Body of pancreas (tissue), 4 donors: ENCODE measurements at places on chromosomes 5 and 9.

DNA sequence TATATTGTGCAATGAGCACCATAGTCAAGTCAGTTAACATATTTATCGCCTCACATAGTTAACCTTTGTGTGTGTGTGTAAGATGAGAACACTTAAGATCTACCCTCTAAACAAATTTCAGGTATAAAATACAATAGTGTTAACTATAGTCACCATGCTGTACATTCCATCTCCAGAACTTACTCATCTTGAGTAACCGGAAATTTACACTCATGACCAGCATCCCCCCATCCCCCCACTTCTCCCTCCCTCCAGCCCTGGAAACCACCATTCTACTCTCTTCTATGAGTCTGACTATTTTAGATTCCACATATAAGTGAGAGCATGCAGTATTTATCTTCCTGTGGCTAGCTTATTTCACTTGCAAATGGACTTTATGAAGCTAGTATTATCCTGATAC, 40.3 kb downstream of the ZNF354A start:
- no peak for DNase-seq
- H3K27me3 ChIP-seq = no peaks in the 10 kb centered on the region
- H3K36me3 ChIP-seq = no peaks in the 10 kb centered on the region
- H3K27ac ChIP-seq = no peak overlapping the region
- no peak overlapping the region for H3K4me3 ChIP-seq
- no peaks in the 10 kb centered on the region for H3K4me1 ChIP-seq

GRCh38 chr5:176610435-176610773, 448 bp upstream of the GPRIN1 start:
- H3K4me1 ChIP-seq = no peaks in the 10 kb centered on the region
- no peaks in the 10 kb centered on the region for H3K27me3 ChIP-seq
- DNase-seq = no peak

GRCh38 chr5:14686517-14686916, 22.0 kb downstream of the OTULIN start:
- H3K27me3 ChIP-seq = no peaks in the 10 kb centered on the region
- H3K4me3 ChIP-seq = no peak overlapping the region
- H3K36me3 ChIP-seq = no peaks in the 10 kb centered on the region
- peaks cover 6% of the 10 kb centered on the region for H3K4me1 ChIP-seq

GRCh38 chr5:97919719-97920118, 736.7 kb upstream of the RIOK2 start:
- DNase-seq = no peak
- no peaks in the 10 kb centered on the region for H3K27me3 ChIP-seq
- no peak overlapping the region for H3K27ac ChIP-seq
- H3K36me3 ChIP-seq = no peaks in the 10 kb centered on the region

- no peak overlapping the region for H3K27ac ChIP-seq
- H3K36me3 ChIP-seq = no peaks in the 10 kb centered on the region
- DNase-seq = no peak
These were observed 33.7 kb downstream of the SSBP2 start for GRCh38 chr5:81717226-81717625.

DNA sequence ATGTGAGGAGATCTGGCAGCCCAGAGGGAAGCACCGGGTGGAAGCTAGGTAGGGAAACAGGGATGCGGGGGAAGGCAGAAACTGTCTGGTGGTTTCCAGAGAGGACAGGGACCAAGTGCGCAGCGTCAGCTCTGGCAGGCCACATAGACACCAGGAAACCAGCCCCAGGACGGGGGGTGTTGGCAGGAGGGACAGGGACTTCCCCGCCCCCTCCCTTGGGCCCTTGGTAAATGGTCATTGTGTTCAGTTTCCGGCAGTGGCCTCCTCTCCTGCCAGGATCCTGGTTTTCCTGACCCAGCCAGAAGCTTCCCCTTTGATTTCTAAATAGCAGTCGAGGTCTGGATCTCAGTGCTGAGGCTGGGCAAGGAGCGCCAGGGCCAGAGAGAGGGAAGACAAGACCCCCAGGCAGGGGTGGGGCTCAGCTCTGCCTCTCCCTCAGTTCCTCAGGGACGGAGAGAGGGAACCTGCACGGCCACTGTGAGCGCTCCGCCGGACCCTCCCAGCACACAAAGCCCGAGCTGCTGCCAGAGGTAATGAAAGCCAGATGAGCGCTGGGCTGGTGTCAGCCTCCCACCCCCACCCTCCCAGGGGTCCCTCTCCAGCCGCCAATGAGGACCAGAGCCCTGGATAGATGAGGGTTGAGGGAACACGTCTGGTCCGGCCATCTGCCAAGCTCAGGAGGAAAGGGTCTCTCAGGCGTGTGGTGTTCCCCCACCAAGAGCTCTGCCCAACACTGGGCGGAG, 1.8 kb downstream of the RALGDS start:
- peaks cover 64% of the 10 kb centered on the region for H3K4me1 ChIP-seq
- no peaks in the 10 kb centered on the region for H3K27me3 ChIP-seq
- H3K27ac ChIP-seq = peak overlapping the region; percentile 65
- H3K4me3 ChIP-seq = no peak overlapping the region
- DNase-seq = no peak
- H3K36me3 ChIP-seq = no peaks in the 10 kb centered on the region

DNA sequence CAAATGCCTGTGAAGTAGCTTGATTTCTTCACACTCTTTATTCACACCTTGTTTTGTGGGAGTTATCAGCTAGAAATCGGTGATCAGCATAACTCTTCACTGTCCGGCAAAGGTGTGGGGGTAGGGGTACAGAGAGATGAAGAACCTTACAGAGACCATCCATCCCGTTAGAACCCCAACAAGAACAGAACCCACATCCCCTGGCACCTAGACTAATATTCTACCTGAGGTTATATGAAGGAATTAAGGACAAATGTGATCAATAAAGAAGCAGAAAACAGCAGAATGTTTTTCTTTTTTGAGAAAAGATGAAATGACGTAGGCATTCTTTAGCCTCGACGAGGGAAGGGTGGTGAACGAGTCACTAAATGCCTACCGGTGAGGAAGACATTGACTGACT, 44.7 kb downstream of the FANCC start:
- no peak for DNase-seq
- H3K27me3 ChIP-seq = no peaks in the 10 kb centered on the region
- H3K4me1 ChIP-seq = peaks cover 25% of the 10 kb centered on the region

- H3K27me3 ChIP-seq = no peaks in the 10 kb centered on the region
- H3K4me1 ChIP-seq = no peaks in the 10 kb centered on the region
- DNase-seq = no peak
- no peak overlapping the region for H3K27ac ChIP-seq
- no peaks in the 10 kb centered on the region for H3K36me3 ChIP-seq
- no peak overlapping the region for H3K4me3 ChIP-seq
These were observed 62.2 kb downstream of the BOD1 start for GRCh38 chr5:173554038-173554955.

- peaks cover 58% of the 10 kb centered on the region for H3K4me1 ChIP-seq
- DNase-seq = no peak
- H3K27me3 ChIP-seq = no peaks in the 10 kb centered on the region
- peak overlapping the region; percentile 64 for H3K27ac ChIP-seq
These were observed 13.1 kb downstream of the SH3RF2 start for GRCh38 chr5:145949474-145949873.

GRCh38 chr5:147626464-147626863, 116.6 kb upstream of the DPYSL3 start:
- H3K36me3 ChIP-seq = no peaks in the 10 kb centered on the region
- H3K4me3 ChIP-seq = no peak overlapping the region
- H3K27ac ChIP-seq = no peak overlapping the region
- DNase-seq = no peak

- H3K27ac ChIP-seq = no peak overlapping the region
- H3K27me3 ChIP-seq = no peaks in the 10 kb centered on the region
- no peak overlapping the region for H3K4me3 ChIP-seq
- no peaks in the 10 kb centered on the region for H3K4me1 ChIP-seq
- no peaks in the 10 kb centered on the region for H3K36me3 ChIP-seq
These were observed 93.4 kb downstream of the KCNIP1 start for GRCh38 chr5:170597109-170597751.

DNA sequence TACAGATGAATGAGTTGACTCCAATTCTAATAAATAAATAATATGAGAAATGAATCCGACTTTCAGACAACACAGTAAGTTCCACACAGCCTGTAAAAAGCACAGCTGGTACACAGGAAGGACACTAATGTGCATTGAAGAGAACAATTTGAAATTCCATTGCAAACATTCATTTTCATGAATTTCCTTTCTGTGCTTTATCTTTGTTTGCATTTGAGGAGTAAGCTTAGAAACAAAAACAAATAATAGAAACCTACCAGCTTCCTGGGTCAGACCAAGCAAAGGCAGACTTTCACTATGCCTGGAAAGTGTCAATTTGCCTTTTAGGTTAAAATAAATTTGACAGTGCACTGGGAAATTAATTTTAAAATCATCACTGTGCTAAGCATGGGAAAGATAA, 143.8 kb upstream of the VLDLR start:
- H3K36me3 ChIP-seq = no peaks in the 10 kb centered on the region
- H3K4me1 ChIP-seq = peaks cover 11% of the 10 kb centered on the region
- H3K27me3 ChIP-seq = no peaks in the 10 kb centered on the region

DNA sequence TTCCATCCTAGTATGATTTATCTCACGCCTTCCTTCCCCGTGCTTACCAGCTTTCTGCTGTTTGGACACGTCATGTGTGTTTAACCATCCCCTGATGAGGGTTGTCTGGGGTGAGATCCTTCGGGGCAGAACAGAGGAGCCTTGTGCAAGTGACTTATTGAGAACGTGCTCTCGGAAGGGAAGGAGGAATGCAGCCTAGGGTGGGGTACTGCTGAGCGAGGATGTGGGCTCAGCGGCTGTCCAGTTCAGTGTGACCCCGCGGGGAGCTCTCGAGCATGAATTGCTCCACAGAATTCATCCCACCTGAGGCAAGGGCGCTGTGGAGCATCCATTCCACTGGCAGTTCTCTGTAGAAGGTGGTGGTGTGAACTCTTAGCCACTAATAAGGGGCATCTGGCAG, 4.0 kb downstream of the MYOZ3 start:
- no peaks in the 10 kb centered on the region for H3K27me3 ChIP-seq
- no peak for DNase-seq
- no peak overlapping the region for H3K4me3 ChIP-seq
- no peak overlapping the region for H3K27ac ChIP-seq

DNA sequence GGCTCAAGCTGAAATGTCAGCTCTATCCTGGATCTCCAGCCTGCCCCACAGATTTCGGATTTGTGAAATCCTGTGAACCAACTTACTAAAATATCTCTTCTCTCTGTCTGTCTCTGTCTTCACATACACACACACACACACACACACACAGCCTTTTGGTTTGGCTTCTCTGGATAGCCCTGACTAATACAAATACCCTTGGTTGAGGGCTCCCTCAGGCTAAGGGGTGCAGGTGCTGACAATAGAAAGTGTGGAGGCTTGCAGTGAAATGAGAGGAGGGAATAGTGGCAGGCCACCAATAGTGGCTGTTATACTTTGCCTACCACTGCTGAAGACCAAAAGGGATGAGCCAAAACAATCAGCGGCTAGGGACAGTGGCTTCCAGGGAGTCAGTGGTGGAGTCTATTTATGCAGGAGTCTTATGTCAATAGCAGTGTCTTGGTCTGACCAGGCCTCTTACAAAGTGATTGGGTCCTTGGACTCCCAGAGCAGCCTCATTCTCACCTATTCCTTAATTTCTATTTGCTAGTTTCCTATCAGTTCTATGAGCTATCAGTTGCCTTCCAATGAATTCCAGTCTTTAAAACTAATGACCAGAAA, 93.2 kb upstream of the GAS1 start:
- H3K27ac ChIP-seq = no peak overlapping the region
- no peaks in the 10 kb centered on the region for H3K36me3 ChIP-seq
- H3K27me3 ChIP-seq = no peaks in the 10 kb centered on the region
- no peak overlapping the region for H3K4me3 ChIP-seq

DNA sequence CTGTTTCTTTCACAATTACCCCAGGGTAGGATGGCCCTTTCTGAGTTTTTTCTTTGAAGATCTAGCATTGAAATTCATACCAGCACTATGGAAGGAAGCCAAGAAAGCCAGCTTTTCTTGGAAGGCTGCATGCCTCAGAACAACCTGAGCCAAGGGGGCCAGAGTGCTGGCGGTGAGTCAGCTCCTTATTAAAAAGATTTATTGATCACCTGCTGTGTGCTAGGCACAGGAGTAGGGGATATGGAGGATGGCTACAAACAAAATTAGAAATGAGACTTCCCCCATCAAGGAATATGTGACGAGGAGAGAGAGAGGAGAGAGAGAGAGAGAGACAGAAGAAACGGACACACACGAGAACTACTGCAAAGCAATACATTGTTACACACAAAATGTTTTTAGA, 184.6 kb upstream of the PUM3 start:
- no peak overlapping the region for H3K4me3 ChIP-seq
- DNase-seq = no peak
- H3K27me3 ChIP-seq = no peaks in the 10 kb centered on the region
- no peaks in the 10 kb centered on the region for H3K4me1 ChIP-seq

DNA sequence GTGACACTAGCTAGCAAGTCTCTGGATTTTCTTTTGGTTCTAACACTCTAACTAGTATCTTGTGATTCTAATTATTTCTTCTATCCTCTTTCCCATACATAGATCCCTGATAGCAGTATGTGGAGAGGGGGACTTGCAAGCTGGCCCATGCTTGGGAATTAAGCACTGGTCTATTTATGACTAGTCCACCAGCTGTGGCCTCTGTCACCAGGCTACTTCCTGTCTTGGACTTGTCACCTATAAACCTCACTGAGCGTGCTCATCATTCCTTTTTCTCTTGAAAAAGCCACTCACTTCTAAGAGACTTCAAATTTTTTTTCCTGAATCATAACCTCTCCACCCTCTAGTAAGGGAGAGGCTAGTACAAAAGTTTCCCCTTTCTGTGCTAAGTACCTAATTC, 32.3 kb upstream of the MAMDC2 start:
- H3K4me1 ChIP-seq = peaks cover 6% of the 10 kb centered on the region
- no peaks in the 10 kb centered on the region for H3K36me3 ChIP-seq
- no peaks in the 10 kb centered on the region for H3K27me3 ChIP-seq
- H3K4me3 ChIP-seq = no peak overlapping the region

DNA sequence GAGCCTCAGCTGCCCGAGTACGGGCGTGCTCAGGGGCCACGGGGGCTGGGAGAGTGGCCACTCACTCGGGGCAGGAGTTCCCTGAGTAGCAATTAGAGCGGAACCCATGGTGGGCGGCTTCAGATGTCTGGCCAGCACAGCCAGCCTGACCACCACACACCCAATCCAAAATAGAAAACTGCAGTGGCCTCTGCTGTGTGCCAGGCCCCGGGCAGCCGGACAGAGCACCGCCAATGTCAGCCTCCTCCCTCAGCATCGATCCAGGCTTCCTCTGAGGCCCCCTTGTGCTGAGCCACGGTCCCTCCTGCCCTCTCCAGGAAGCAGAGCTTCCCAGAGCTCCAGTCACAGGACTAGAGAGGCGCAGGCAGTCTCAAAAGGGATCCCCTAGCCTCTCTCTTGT, 2.7 kb downstream of the ADAMTS2 start:
- DNase-seq = no peak
- no peaks in the 10 kb centered on the region for H3K27me3 ChIP-seq
- peaks cover 15% of the 10 kb centered on the region for H3K4me1 ChIP-seq

- H3K4me3 ChIP-seq = no peak overlapping the region
- H3K27me3 ChIP-seq = no peaks in the 10 kb centered on the region
- no peak overlapping the region for H3K27ac ChIP-seq
- H3K4me1 ChIP-seq = peaks cover 5% of the 10 kb centered on the region
- H3K36me3 ChIP-seq = no peaks in the 10 kb centered on the region
These were observed 12.1 kb downstream of the SEMA5A start for GRCh38 chr5:9533562-9534364.
